ENCODE measurements at places on chromosomes 2 and 18.

- DNase-seq, result no peak
Measured at GRCh38 chr2:224776795-224777558, 60.8 kb upstream of the CCDC195 start.

- DNase-seq, result no peak
Measured at GRCh38 chr2:213627054-213627710, 342.9 kb downstream of the SPAG16 start.

DNA sequence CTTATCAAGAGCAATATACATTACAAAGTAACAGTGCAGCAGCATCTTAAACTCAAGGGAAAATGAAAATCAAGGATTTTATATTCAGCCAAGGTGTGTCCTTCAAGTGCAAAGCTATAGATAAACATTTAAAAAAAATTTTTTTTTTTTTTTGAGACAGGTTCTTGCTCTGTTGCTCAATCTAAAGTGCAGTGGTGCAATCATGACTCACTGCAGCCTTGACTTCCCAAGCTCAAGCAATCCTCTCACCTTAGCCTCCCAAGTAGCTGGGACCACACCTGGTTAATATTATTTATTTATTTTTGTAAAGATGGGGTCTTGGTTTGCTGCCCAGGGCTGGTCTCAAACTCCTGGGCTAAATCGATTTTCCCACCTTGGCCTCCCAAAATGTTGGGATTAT lies 9.0 kb downstream of the CDKL4 start:
- DNase-seq, result no peak

DNA sequence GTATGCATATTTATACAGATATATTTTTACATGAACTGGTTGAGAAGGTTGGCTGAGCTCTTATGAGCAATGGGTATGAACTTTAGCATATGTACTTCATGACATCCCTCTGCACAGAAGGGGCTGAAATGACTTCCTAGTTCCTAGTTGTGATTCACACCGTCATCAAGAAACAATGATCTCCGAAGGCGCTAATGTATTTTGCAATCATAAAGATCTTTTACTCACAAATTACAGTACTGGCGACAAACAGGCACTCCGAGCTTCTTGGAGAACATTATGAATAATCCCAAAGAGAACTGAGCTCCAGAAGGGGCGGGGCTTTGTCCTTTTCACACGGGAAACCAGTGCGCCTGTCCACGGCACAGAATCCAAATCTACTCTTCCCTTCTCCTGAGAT lies 18.1 kb downstream of the BCL2 start:
- DNase-seq, result no peak

GRCh38 chr2:234993541-234993981 lies 41.7 kb downstream of the SH3BP4 start:
- DNase-seq, result no peak

- no peak for DNase-seq
Measured at GRCh38 chr18:10682368-10682714, 156.5 kb downstream of the NAPG start.

GRCh38 chr18:13433125-13433524 lies 214.6 kb downstream of the LDLRAD4 start:
- no peak for DNase-seq

DNA sequence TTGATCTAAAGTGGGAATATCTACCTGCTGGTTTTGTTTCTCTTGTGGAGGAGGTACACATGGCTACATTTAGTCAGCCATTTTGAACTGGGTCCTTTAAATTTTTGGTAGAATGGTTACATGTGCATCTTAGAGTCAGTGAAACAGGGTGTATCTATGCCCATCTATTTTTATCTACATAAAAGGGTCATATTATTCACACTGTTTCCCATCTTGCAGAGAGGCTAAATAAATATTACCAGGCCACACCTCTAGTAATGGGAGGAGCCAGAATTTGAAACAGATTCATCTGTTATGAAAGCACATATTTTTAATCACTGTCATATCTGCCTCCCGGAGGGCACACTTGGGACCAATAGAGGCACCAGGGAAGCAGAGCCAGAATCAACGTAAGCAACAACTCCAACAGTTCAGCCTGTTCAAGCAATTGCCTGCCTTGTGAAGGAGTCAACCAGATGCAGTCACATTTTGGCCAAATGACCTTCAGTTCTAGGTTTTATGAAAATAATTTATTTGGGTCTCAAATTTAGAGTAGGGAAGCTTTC lies 376.8 kb downstream of the TSN start:
- DNase-seq, result no peak

DNA sequence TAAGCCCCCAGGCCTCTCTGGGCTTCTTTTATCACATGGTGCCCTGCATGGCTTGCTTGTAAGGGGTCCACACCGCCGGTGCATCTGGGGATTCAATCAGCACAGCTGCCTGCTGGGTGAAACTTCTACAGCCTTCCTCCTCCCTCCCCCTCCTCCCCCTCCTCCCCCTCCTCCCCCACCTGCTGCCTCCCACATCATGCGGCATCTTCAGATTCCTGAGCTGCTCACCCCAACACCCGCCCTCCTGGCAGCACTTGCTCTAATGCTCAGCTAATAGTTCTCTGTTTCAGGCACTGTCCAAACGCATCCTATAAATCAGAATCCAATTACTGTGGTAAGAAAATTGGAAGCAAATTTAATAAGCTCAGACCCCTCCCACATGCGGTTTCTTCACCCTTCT lies 150.7 kb downstream of the GALNT14 start:
- DNase-seq, result no peak

DNA sequence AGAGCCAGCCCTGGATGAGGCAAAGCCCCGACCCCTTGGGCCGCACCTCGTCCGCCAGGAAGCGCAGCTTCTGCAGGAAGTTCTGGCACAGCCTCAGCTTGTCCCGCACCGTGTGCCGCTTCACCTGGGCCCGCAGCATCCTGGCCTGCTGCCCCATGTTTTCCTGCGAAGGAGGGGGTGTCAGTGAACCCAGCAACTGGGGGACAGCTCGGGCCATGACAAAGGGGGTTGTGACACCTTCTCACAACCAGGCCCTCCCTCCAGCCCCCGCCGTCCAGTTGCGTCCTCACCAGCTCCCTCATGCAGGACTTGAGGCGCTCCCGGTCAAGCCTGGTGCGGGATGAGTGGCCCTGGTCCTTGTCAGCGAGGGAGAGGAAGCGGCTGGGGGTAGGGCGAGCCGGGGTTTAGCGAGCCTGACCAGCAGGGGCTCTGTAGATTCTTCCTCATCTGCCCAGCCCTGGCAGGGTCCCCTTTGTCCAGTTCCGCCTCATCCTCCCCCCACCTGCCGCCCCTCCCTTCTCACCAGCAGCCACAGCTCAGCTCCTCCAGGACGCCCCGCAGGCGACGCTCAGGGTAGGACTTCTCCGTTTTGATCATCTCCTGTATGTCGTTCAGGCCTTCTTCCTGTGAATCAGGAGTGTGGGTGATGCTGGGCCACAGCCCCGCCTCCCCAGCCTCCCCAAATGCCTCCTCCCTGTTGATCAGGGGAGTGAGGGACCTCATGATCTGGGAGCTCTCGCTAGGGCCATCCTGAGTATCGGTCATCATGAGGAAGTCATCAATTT lies 606 bp downstream of the OTOF start:
- no peak for DNase-seq

DNA sequence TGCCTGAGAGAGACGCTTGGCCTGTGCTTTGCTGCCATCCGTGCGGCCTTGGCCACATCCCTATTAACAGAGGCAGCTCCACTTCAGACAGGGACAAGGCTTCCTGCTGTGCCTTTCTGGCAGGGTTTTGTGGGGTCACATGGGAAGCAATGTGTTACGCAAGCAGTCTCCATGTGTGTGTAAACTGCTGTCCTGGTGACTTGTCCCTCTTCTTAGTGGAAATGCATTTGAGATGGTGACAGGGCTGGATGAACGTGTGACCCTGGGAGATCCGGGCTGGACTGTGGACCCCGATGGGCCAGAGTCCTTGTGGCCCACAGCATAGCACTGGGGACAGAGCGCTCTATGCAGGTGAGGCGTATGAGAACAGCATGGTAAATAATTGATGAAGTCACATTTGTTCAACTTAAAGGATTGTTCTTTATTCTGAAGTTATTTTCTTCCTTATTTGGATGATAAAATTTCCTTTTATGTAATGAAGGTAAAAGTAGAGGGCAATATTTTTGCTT lies 23.2 kb downstream of the ASB1 start:
- DNase-seq, result peak; percentile 70
